ENCODE measurements at places on chromosomes 5 and 9.

DNA sequence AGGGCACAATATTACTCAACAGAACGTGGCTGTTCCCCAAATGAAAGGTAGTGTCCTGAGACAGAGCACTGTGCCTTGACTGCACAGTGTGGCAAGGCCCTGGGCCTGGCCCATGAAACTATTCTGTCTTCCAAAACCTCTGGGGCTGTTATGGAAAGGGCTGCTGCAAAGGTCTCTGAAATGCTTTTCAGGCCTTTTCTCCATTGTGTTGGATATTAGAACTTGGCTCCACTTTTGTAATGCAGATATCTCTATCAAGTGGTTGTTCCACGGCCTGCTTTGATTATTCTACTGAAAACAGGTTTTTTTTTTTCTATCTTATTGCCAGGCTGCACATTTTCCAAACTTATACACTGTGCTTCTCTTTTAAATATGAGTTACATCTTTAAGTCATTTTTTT, 777.5 kb upstream of the TYRP1 start:
- DNase-seq: no peak

GRCh38 chr5:73792687-73793320, 166.8 kb downstream of the ARHGEF28 start:
- peak; percentile 74 for DNase-seq

DNA sequence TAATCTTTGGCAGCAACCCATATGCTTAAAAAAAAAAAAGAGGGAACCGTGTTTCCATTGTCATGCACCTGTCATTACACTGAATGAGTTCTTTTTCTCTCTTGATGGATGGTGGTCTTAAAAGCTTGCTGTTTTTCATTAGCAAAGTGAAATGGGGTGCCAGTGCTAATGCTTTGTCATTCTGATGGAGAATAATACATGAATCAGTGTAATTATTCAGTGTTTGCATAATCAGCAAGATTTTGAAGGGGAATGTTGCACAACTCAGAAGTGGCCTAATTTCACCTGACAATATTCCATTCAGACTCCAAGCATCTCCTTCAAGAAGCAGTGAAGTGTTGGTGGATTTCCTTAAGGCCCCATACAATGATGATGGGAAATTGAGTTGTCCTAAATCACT, 38.1 kb downstream of the MAP1B start:
- DNase-seq: no peak

DNA sequence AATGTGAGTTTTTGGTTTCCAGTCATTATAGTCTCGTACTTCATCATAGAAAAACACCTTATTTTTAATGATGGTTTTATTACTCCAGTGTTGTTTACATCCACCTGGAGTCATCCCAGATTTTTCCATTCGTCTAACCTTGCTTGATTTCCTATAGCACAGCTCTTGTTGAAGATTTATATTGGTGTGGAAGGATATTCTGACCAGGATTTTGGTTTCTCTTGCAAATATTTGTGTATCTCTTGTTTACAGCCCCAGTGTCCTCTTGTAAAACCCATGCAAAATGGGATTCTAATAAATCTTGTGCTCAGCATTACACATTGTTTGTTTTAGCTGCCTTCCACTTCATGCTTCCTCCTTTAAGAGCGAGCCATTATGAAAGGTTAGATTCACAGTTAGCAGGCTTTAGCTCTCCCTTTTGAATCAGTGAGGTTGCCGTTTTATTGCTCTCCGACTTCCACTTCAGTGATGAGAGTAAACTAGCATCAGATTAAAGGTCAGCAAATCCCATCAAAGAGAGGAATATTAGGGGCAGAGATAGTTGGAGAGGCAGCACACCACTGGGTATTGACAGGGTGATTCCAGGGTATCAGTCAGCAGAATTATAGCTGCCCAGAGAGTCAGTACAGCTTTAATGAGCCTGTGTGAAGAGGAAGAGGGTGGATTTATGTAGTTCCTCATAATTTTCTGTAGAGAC, 157.1 kb downstream of the PBX3 start:
- peak; percentile 57 for DNase-seq

DNA sequence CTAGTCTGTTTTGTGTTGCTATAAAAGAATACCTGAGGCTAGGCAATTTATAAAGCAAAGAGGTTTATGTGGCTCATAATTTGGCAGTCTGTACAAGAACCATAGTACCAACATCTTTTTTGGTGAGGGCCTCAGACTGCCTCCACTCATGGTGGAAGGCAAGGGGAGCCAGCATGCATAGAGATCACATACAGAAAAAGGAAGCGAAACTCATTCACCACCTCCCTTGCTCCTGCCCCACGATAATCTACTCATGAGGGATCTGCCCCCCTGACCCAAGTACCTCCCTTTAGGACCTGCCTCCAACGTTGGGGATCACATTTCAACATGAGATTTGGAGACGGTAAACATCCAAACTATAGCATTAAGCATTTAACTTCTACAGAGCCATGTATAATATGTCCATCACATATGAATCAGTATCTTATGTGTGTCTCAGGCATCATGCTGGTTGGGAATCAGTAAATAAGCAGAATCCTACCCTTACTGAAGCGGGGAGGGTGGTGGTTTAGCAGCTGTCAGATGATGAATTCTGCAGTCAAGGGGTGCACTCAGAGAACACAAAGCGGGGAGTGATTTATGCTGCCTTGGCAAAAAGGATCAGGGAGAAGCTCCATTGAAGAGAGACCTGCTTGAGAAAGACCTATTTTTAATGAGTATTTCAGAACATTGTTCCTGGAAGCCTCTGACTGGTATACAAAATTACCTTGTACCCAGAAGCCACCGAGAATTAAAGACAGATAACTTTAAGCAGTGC, 34.8 kb downstream of the HMGXB3 start:
- DNase-seq: peak; percentile 82

- peak; percentile 42 for DNase-seq
Measured at GRCh38 chr9:19720377-19720776, 68.5 kb downstream of the SLC24A2 start.

DNA sequence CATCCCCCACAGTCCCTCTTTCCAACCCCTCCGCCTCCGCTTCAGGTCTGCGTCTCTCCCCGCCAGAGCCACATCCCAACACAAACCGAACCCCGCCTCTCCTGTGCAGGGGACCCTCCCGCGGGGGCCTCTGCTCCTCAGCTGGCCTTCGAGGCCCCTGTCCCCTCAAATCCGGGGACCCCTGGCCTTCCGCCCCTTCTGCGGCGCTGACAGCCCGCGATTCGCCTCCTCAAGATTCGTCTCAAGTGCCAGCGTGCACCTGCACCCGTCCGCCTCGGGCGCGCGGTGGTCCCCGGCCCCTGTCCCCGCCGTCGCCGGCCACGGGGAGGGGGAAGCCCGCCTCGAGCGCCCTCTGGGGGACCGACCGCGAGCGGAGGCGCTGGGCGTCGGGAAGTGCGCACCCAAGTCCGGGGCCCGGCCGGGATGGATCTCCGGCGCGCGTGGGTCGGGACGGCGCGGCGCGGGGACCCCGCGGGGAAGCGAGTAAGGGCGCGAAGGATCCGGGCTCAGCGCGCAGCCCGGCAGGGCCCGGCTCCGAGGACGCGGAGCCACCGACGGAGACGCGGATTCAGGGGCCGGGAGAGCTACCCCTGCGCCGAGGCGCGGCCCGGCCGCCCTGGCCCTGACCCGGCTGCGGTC, 623 bp downstream of the FLT4 start:
- DNase-seq: no peak

GRCh38 chr5:149154650-149155049, 13.4 kb downstream of the ABLIM3 start:
- no peak for DNase-seq

GRCh38 chr9:121817476-121817875, 166.0 kb downstream of the DAB2IP start:
- no peak for DNase-seq

GRCh38 chr9:71637375-71637774, 130.9 kb downstream of the CEMIP2 start:
- DNase-seq: no peak

DNA sequence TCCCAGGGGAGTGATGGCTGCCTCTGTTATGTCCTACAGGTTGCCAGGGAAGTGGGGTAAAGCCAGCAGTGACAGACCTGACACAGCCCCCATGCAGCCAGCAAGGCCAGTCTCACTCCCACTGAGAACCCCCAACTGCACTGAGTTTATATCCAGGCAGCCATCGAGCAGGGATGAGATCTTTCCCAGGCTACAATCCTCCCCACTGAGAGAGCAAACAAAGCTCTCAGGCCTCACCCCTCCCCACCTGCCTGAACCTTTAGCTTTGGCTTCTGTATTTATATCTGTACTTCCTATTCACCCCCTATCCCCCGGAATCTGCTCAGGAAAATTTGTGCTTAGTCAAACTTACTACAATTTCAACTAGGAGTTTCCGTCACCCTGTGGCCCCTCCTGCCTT, 284.1 kb downstream of the FAM170A start:
- DNase-seq: no peak

DNA sequence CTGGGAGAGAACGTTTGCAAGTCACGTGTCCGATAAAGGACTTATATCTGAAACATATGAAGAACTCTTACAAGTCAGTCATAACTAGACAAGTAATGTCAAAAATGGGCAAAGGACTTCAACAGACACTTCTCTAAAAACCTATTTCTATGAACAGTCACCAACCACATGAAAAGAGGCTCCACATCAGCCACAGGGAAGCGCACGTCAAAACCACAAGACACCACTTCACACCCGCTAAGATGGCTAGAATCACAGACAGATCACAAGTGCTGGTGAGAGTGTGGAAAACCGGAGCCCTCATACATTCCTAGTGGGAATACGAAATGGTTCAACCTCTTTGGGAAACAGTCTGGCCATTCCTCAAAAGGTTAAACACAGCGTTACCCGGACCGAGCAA, 11.5 kb upstream of the CARD9 start:
- peak; percentile 37 for DNase-seq

GRCh38 chr5:31469886-31470285, 62.0 kb downstream of the DROSHA start:
- no peak for DNase-seq

GRCh38 chr5:12023614-12024241, 119.5 kb upstream of the CTNND2 start:
- DNase-seq: peak; percentile 56

Data from NB4 (cell line).